Activated CD8-positive, alpha-beta memory T cell treated with anti-CD3 and anti-CD28 coated beads, Interleukin-2, amount 10 ng/mL, durations not matched to agents 7 days and 5 days (primary cell): ENCODE measurements at places on chromosomes 1 and 21. TPM values are rescaled to one million over a fixed set of nuclear protein-coding genes. Genes with fewer than 3 reads are reported as not detected.

GRCh38 chr1:180588121-180588520 lies 29.4 kb downstream of the OVAAL start:
- DNase-seq = no peak

DNA sequence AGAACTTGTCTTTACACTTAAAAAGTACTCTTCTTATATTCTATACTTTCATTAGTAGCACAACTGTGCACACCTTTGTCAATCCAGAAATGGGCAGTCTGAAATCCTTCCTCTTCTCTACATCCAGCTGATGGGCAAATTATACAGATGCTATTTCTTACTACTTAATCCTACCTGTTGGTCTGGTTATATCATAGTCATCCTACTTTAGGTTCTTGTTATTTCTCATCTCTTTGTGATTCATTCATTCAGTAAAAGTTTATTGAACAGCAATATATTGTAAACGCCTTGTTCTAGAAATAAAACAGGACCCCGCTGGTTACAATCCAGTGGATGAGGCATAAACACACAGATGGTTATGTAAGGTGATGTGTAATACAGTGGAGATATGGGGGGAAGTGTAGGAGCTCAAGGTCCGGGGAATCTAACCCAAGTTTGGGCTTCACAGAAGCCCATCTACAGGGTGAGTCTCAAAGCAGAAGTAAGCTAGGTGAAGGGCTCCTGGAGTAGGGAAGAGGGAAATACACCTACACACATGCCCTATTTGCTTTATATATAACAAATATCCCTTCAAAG lies 11.8 kb upstream of the FUBP1 start:
- no peak for DNase-seq

DNA sequence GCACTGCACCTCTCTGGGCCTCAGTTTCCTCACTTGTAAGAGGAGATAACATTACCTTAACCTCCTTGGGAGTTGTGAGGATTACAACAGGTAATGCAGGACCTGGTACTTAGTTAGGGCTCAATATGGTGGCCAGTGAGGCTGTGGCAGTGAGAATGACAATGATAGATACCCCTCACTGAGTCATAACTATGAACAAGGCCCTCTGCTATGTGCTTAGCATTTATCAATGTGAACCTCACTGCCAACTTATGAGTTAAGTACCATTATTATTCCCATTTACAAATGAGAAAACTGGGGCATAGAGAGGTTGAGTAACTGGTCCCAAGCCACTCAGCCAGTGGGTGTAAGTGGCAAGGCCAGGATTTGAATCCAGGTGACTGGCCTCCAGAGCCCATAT lies 64.4 kb downstream of the HMGB4 start:
- DNase-seq = no peak

GRCh38 chr1:29125237-29125641 lies 1.5 kb upstream of the TMEM200B start:
- no peak for DNase-seq

- no peak for DNase-seq
These were observed 13.1 kb upstream of the USP1 start for GRCh38 chr1:62423580-62424242.

GRCh38 chr1:12035312-12035711 lies 16.0 kb downstream of the MIIP start:
- no peak for DNase-seq

DNA sequence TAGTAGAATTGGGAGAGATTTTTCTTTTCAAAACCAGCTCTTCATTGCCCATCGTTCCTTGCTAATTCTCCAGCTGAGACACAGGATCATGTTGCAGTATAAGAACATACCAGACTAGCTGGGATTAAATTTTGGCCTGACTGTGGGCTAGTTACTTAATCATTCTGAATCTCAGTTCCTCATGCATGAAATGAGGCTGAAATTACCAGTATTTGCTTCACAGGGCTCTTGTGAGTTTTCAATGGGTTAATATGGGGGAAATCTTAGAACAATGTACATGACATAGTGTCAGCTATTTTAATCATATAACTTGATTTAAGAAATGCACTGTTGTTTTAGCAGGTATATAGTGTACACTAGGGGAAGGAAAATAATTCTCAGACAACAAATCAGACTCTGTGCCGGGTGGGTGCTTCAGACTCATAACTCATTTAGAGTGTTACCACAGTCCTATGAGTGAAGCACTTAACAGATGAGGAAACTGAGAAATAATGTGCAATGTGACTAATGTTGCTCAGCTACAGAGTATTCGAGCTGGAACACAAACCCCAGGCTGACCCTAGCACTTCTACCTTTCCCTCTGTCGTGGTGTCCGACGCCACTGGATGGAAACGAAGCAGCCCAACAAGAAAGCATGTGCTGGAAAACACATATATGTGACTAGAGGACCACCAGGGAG lies 137.6 kb upstream of the SGIP1 start:
- DNase-seq = no peak

- DNase-seq = no peak
These were observed 376.5 kb downstream of the ADGRL2 start for GRCh38 chr1:82177192-82177591.

DNA sequence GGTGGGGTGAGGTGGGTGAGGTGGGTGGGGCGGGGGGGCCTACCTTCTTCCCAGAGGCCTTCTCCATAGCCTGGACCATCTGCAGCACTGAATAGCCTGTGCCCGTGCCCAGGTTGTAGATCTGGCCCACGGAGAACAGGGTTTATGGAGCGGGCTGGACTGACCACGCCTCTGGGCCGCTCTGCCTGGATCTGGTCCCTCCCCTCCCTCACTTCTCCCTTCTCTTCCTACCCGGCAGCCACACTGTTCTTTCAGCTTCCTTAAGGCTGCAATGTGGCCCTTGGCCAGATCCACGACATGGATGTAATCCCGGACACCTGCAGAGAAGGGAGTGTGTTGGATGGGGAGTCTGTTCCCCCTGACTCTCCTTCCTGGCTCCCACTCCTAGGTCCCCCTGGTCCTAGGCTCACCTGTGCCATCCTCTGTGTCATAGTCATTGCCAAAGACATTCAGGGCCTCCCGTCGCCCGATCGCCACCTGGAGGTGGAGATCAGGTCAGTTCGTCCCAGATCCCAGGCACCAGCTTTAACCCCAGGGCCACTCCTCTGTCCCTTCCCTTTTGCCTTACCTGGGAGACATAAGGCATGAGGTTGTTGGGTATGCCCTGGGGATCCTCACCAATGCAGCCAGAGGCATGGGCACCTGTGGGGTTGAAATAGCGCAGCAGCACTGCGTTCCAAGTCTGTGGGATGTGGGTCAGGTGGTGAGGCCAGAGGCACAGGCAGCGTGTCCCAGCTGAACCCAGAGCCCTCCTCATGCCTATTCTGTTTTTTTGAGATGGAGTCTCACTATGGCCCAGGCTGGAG lies 3.9 kb downstream of the GALE start:
- DNase-seq = no peak

DNA sequence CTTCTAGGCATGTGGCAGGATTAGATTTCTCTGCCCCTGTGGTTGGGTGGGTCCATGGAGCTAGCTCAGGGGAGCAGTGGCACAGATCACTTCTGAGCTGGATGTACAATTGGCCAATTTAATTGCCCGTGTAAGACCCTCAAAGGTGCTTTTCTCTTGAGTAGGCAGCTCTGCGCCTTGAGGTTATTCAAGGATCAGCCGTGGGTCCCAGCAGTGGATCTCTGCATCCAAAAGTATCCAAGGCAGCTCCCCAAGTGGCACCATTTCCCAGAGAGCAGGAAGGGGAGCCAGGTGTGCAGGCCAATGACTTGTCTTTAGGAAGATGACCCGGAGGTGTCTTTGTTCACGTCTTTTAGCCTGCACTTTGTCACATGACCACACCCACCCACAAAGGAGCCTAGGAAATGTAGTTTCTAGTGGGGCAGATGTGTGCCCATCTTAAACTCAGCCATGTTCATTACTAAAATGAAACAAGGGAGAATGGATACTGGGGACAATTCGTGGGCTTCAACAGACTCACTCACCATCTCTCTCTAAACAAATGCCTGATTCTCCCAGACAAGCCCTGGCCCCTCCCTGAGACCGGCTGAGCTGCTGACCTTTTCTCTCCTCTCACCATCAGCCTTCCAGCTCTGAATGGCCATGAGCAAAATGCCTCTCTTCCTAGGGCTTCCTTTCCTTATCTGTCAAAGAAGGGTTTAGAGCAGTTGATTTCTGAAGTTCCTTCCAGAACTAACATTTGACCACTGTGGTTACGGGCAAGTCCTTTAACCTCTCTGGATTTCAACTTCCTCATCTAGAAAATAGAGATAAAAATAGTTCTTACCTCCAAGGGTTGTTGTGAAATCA lies 41.4 kb upstream of the TENT5C start:
- DNase-seq = no peak

DNA sequence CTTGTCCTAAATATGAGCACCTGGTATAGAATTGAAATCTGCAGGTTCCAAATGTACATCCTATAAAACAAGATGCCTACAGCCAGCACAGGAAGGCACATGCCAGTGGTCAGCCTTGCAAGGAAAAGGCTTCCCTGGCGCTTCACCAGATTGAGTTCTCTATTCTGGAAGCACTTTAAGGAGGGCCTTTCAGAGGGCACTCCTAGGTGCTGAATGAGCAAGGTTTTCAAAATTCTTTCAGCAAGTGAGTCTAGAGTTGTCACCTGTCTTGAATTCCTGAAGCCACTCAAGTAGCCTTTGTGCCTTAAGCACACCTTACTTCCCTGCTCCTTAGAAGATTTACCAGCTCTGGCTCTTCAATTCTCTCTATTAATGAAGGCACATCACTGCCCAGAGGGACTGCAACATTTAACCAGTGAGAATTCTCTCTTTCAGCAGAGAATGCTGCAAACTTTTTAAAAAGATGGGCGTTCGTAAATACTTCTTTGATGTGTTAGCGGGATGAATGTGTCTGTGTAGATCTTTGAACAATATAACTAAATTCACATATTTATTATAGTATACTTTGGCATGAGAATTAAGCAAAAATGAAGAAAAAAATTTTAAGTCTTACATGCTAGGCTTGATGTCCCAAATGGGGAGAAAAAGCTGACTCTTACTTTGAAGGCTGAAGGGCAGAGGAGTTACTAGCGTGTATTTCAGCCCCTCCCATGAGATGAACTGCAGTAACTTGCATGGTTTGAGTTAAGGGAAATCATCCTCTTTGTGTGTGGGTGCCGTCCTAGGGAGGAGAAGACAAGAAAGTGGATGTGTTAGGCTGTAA lies 162.0 kb downstream of the NTPCR start:
- DNase-seq = no peak

HES3 gene
- not detected for total RNA-seq

RBM11 gene
- total RNA-seq = 2.2 TPM

OR2T2 gene
- not detected for total RNA-seq

HSD3B2 gene
- not detected for total RNA-seq

HTR1D gene
- not detected for total RNA-seq

ADGRB2 gene
- 1.3 TPM for total RNA-seq

NRIP1 gene
- total RNA-seq = 13.2 TPM
